ENCODE measurements at places on chromosomes 2 and 18. TPM values are rescaled to one million over a fixed set of nuclear protein-coding genes. Genes with fewer than 3 reads are reported as not detected.
A peak's percentile ranks its signal among the peaks of the same experiment; 100 is the strongest.

GRCh38 chr2:168858146-168858545, 32.1 kb downstream of the SPC25 start:
- no peak for DNase-seq

- DNase-seq, result no peak
These were observed 20.8 kb downstream of the LDLRAD4 start for GRCh38 chr18:13239171-13239956.

- DNase-seq, result no peak
These were observed 104.5 kb upstream of the CAVIN2 start for GRCh38 chr2:191951376-191951775.

- no peak for DNase-seq
These were observed 345.9 kb upstream of the HS6ST1 start for GRCh38 chr2:128664499-128664971.

DNA sequence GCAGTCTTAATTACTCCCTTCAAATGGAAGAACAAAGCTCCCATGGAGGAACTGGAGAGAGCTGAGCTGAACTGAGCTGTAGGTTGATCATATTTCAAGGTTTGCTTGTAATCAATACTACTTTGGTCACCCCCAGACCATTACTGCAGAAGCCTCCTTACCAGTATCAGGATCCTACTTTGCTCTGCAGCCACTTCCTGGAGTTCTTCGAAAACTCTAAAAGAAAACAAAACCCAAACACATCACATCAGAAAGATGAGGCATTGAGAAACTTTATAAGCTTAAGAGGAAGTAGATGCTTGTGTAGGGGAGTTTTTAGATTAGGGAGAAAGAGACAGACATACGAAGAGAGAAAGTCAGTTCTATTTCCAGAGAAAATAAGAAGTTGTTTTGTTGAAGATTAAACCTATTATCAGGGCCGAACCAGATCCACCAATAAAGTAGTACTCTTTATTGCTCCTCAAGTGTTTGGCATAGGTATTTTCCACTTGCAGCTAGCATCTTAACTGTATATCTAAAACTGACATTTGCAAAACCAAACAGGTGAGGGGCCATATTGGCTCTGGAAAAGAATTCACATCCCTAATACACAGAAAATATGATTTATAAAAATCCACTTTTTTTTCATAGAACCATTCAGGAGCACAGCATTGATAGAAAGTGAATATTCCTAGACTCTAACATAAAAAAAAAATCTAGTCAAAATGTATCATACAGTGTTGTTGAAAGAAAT, 166.9 kb upstream of the KLF7 start:
- DNase-seq, result no peak

DNA sequence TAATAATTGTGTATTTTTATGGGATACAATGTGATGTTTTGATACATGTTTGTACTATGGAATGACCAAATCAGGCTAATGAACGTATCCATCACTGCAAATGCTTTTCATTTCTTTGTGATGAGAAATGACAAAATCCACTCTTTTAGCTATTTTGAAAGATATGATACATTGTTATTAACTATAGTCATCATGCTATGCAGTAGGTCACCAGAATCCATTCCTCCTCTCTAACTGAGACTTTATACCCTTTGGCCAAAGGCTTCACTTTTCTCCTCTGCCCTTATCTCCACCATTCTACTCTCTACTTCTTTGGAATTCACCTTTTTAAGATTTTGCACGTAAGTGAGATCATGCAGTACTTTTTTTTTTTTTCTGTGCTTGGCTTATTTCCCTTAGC, 44.5 kb upstream of the TMEM17 start:
- DNase-seq, result no peak

GRCh38 chr2:136246086-136246669, 128.2 kb upstream of the CXCR4 start:
- DNase-seq, result peak; percentile 57

DNA sequence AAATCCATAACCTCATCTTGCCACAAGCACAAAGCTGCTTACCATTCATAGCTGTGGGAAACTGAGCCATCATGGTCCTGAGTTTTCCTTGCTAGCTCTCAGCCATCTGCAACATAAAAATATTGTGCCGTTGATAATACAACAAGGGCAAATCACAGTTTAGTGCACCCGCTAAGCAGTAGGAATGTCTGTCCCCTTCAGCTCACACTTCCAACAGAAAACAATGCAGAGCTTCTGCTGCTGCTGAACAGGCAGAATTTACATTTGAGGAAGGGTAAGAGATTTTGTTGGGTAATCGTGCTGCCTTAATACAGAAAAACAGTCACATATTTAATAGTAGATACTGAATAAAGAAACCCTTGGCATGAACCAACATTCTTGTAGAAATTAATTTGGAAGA, 32.3 kb downstream of the ITSN2 start:
- DNase-seq, result no peak

DNA sequence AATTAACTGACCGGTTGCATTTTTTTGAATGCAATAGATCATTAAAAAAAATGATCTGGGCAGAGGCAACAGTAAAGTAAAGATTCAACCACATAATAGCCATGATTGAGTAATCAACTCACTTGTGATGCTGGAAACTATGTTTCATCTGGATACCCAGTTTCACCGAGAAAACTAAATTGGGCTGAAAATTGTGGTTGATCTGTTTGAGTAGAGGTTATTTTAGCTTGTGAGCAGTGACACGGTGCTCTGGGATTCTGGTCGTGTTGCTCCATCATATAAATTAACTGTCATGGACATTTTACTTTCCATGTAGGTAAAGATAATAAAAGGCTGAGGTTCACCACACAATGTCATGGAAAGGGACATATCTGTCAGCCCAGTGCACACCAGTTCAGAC, 58.7 kb downstream of the CD226 start:
- no peak for DNase-seq

GRCh38 chr18:43664487-43665008, 387.3 kb upstream of the SYT4 start:
- DNase-seq, result no peak

DNA sequence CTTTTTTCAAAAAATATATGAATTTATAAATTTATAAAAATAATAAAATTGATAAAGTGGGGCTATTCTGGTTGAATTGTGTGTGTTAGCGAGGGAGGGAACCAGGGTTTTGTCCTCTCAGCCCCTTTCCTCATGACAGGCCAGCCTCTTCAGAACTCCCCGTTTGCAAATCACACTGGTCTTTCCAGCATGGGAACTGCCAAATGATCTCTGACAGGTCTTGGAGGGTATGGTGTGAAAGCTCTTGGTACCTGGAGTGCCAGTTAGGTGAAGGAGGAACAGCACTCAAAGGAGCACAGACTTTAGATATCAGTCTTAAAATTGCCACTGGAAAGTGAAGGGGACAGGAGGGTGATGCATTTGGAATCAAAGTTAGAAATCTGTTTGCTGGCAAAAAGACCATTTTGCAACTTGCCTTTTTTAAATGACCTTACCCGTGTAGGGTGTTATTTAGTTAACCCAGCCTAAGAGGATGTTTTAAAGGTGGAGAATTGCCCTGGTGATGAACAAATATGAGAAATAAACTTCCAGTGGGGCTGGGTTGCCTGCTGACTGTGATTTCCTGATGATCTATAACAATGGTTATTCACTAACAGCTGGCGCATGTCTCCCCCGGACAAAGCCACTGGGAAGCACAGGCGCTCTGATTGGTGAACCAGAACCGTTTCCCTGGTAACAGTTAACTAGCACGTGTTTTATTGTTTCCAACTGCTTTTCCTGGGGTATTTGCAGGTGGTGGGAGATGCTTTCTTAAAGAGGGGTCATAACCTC, 85.3 kb upstream of the EFEMP1 start:
- peak; percentile 48 for DNase-seq

DNA sequence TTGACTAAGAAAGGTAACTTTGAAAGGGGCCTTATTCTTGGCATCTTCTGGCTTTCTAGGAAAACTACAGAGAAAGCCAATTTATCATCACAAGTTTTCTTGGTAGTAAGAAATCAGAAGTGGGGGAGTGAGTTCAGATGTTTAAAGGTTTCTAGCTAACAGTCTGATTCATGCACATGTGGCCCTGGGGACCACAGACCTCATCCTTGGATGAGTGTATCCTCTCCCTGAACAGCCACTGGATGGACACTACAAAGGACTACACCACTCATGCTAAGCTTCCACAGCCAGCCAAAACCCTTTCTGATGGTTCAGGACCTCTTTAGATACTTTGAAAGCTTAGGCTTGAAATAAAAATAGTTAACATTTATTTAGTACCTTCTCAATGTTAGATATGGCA, 218.3 kb upstream of the STK17B start:
- no peak for DNase-seq

- DNase-seq, result no peak
These were observed 22.6 kb downstream of the DIPK1C start for GRCh38 chr18:74434466-74434865.

GRCh38 chr2:101151859-101152271, 683 bp upstream of the TBC1D8 start:
- peak; percentile 27 for DNase-seq

DNA sequence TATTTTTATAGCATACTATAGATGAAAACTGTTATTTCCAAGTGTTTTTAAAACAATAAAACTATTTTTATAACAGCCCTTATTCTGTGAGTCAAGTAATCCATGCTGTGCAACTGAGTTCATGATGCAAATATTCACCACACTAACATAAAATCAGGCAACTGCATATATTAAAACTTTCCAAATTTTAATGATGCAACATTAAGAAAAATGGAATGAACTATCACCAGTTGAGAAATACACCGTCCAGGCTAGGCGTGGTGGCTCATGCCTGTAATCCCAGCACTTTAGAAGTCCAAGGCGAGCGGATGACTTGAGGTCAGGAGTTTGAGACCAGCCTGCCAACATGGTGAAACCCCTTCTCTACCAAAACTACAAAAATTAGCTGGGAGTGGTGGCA, 114.5 kb downstream of the CDH2 start:
- DNase-seq, result no peak

- DNase-seq, result no peak
These were observed 111.7 kb upstream of the ZEB2 start for GRCh38 chr2:144631636-144632035.

DNA sequence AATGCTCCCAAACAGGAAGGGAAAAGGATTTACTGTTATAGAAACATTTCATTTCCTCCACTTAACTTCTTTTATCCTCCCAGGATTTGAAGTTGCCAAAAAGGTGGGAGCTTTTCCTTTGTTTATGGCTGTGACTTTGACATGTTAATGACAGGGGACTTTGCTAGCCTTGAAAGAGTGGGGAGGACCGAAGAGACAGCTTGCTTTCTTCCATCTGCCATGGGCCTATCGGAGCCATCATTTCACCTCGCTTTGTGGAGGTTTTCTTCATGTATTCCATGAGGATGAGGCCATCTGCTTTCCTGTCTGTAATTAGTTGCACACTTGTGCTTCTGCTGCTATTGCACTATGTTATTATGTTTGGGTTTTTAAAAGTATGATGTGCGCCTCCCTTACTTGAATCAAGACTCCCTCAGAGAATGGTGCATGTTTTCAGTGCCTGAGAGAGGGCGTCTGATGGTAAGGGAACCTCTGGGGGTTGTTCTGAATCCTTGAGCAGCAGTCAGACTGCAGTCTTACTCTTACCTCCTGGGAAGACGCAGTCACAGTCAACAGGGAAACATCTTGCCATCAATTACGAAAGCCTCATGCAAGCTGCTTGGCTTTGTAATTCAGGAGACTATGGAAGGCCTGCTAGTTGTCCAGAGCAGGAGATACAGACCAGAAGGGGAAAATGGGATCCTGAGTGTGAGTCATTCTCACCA, 173.3 kb upstream of the MGAT5 start:
- no peak for DNase-seq

GRCh38 chr2:183242937-183243336, 118.7 kb downstream of the NUP35 start:
- no peak for DNase-seq

DNA sequence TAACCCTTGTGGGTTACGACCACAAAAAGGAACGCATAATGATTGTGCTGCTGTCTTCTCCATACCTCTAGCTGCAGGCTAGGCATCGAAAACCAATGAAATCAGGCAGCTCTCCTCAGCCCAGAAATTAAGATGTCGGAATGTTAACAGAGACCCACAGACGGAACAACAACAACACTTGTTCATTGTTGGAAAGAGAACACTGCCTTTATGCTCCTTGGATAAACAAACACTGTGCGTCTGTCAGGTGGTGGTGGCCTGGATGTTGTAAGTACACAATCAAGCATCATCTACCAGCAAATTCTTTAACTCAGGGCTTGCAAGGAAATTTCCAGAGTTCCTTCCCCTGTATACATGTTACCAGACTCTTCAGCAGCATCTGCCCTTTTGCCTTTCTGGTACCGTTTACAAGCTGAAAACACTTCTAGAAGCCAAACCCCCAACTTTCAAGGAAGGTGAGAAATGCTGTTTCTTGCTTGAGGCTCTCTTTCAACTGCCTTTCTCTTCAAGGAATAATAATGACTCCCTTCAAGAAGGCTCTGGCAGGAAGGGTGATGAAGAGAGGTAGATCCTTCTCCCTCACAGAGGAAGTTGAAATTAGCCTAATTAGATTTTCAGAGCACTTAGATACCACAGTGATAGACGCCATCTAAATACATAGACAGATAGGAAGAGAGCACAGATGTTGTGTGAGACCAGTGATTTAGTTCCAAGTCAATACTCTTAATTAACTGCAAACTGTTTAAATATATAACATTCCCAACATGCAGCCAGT, 332.7 kb downstream of the ZNF521 start:
- DNase-seq, result no peak

DNA sequence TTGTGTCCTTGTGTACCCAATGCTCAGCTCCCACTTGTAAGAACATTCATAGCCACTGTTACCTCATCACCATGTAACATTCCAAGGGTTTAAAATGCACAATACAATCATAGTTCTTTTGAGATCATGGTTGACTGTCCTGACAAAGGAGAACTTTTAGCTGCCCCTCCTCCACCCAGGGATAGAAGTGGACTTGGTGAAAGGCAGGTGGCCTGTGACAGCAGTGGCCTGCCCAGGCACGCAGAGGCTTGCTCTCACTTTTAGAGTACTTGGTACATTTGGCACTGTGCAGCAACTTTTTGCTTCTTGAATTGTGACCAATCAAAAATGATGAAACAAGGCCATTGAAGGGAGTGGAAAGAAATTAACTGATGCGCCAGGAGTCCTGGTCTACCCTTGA, 108.7 kb downstream of the ANKRD44 start:
- DNase-seq, result no peak

- DNase-seq, result no peak
These were observed 179.1 kb downstream of the ANKRD44 start for GRCh38 chr2:197131558-197131855.

The ZDBF2 gene
- total RNA-seq, result 10.4 TPM

The LIMS4 gene
- 2.7 TPM for total RNA-seq

The TEX44 gene
- not detected for total RNA-seq

The SGPP2 gene
- total RNA-seq, result 5.4 TPM

The YWHAQ gene
- total RNA-seq, result 118 TPM

The LIMS3 gene
- 3.0 TPM for total RNA-seq

The REG1B gene
- not detected for total RNA-seq

The HEATR5B gene
- 11.6 TPM for total RNA-seq

The EVX2 gene
- total RNA-seq, result not detected

The PROKR1 gene
- total RNA-seq, result 0.12 TPM

The SERPINB3 gene
- not detected for total RNA-seq

The BABAM2 gene
- 46.8 TPM for total RNA-seq

The AKAIN1 gene
- total RNA-seq, result not detected

The MARCHF4 gene
- total RNA-seq, result 0.34 TPM
